ENCODE measurements at places on chromosomes 3 and 15. TPM values are rescaled to one million over a fixed set of nuclear protein-coding genes. Genes with fewer than 3 reads are reported as not detected.

- DNase-seq = no peak
These were observed 19.4 kb upstream of the ADPGK start for GRCh38 chr15:72803006-72803405.

- DNase-seq = no peak
These were observed 226.7 kb upstream of the ALCAM start for GRCh38 chr3:105139881-105140560.

- DNase-seq = peak; percentile 87
These were observed 48.8 kb downstream of the GLB1 start for GRCh38 chr3:33047842-33048834.

- no peak for DNase-seq
These were observed 19.1 kb downstream of the KLF15 start for GRCh38 chr3:126337980-126338651.

DNA sequence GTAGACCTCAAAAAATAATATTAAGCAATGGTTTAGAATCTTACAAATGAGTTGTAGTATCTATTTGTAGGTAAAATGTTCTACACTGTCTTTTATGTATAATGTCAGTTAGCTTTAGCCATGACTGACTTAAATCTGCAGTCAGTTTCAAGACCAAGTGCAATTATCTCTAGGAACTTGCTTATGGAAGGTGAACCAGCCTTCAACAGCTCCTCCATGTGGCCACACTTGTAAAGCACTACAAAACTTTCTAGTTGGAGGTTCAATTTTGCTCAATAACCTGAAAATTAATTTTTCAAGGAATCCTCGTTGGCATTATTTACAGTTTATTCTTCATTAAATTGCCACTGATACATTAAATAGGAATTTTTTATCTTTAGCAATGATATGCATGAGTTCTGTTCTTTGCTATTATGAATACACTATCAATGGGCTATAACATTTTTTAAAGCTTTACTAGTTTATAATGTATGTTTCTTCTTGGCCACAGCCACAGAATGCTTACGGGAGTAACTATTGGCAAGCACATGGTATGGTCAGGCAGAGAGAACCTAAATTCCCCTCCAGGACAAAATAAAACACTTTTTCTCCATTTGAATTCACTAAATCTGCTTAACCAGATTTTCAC lies 315.3 kb upstream of the UBE2E2 start:
- DNase-seq = peak; percentile 34

- no peak for DNase-seq
These were observed 3.2 kb upstream of the SCG3 start for GRCh38 chr15:51678096-51678495.

GRCh38 chr3:195240171-195240701 lies 30.7 kb downstream of the XXYLT1 start:
- DNase-seq = no peak

- peak; percentile 82 for DNase-seq
These were observed 30.4 kb upstream of the ALDH1A3 start for GRCh38 chr15:100849021-100849854.

DNA sequence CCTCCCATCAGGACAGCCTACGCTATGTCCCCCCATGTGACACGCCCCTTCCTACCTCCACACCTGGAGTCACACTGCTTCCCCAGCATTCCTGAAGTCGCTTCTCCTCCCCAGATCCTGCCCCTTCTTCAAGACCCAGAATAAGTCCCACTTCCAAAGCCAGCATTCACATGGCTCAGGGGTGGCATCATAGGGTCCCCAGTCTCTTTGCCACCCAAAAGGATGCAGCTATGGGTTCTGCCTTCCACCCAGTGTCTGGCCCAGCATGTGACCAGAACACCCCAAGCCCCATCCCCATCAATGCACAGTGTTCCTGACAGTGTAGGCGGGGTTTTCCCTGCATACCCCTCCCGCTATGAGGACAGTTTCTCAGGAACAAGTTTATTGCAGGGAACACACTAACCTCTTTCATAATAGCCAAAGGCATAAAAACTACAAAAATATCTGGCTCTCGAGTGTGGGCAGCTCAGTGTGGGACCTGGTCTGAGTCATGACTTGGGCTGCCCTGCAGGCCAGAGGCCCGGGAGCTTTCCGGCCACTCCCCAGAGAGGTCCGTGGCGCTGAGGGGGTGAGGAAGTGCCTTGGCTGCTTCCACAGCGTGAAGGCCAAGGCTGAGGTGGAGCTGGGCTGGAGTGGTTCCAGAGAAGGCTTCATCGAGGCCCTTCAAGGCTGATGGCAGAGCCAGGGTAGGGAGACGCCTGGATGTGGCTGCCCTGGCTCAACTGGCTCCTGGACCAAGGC lies 5.8 kb downstream of the ISLR start:
- DNase-seq = no peak

- no peak for DNase-seq
These were observed 165.4 kb downstream of the CFAP20DC start for GRCh38 chr3:58884453-58884852.

DNA sequence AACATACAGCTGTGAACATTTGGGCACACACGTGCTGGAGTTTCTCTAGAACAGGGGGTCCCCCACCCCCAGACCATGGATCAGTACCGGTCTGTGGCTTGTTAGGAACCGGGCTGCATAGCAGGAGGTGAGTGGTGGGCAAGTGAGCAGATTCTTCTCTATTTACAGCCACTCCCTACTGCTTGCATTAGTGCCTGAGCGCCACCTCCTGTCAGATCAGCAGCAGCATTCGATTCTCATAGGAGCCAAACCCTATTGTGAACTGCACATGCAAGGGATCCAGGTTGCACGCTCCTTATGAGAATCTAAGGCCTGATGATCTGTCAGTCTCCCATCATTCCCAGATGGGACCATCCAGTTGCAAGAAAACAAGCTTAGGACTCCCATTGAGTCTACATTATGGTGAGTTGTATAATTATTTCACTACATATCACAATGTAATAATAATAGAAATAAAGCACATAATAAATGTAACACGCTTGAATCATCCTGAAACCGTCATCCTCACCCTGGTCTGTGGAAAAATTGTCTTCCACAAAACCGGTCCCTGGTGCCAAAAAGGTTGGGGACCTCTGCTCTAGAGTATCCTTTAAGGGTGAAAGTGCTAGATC lies 25.8 kb downstream of the CHRM5 start:
- peak; percentile 39 for DNase-seq

DNA sequence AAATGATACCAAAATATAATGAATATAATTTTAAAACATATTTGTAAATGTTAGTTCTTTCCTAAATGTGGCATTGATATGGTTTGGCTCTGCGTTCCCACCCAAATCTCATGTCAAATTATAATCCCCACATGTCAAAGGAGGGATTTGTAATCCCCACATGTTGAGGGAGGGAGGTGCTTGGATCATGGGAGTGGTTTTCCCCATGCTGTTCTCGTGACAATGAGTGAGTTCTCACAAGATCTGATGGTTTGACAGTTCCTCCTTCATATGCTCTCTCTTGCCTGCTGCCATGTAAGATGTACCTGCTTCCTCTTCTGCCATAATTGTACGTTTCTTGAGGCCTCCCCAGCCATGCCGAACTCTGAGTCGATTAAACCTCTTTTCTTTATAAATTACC lies 12.0 kb downstream of the CGGBP1 start:
- no peak for DNase-seq

GRCh38 chr15:68593828-68594532 lies 15.2 kb downstream of the CORO2B start:
- peak; percentile 34 for DNase-seq

GRCh38 chr3:104556372-104557078 lies 810.2 kb upstream of the ALCAM start:
- no peak for DNase-seq

- no peak for DNase-seq
These were observed 14.5 kb upstream of the ABTB1 start for GRCh38 chr3:127658234-127658633.

DNA sequence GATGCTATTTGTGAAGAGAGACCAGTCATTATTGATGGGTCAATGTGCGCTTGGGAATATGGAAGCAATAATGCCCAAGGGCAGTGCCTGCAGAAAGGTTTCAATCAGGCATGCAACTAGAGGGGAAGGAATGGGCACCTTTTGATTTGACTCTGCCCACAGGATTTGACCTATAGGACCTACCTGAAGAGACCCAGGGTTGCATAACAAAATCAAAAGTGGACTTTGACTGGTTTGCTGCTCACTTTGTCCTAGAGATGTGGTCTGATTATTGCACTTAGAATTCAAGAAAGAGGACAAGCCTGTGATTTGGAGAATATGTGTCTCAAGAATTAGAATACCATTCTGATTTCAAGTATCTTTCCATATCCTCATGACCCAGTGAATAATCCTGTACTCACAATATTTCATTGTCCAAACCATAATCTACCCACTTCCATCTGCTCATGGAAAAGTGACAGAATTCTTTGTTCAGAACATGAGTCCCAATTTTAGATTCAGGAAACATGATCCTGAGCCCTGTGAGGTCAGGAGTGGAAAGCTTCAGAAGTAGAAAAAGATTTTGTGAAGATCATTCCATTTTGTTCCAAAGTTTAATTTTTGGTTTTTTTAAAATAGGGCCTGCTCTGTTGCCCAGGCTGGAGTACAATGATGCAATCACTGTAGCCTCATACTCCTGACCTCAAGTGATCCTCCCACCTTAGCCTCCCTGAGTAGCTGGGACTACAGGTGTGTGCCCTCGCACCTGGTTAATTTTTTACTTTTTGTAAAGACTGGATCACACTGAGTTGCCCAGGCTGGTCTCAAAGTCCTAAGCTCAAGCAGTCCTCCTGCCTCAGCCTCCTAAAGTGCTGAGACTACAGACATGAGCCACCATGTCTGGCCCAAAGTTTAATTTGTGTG lies 151.3 kb upstream of the NR2E3 start:
- DNase-seq = no peak

DNA sequence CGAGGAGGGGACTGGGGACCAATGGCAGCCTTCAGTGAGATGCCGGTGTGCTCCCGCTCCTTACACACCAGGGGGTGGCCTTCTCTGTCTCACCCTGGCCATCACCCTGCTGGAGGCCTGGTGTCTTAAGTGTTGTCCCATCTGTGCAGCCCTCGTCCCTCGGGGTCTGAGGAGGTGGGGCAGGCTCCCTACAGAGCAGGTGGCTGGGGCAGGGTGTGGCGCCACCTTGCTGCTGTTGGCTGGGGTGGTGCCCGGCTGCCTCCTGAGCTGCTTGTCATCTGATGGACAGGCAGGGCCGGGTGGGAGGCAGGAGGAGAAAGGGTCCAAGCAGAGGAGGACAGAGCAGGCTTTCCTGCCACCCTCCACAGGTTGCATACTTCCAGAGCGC lies 25.9 kb downstream of the PTPN23 start:
- peak; percentile 27 for DNase-seq

- DNase-seq = no peak
These were observed 41.7 kb downstream of the KIF15 start for GRCh38 chr3:44803298-44803697.

- no peak for DNase-seq
These were observed 59.1 kb upstream of the TLE3 start for GRCh38 chr15:70156671-70157271.

GRCh38 chr3:140863580-140864009 lies 78.0 kb upstream of the SLC25A36 start:
- peak; percentile 84 for DNase-seq

- DNase-seq = no peak
These were observed 174.5 kb upstream of the TMC3 start for GRCh38 chr15:81548365-81549130.

GRCh38 chr15:66025015-66025452 lies 155.7 kb downstream of the RAB11A start:
- no peak for DNase-seq

- no peak for DNase-seq
These were observed 16.1 kb upstream of the LARP6 start for GRCh38 chr15:70870051-70870450.

- peak; percentile 50 for DNase-seq
These were observed 595 bp downstream of the DPH6 start for GRCh38 chr15:35545316-35545823.

GRCh38 chr3:124078953-124079911 lies 87.3 kb upstream of the ROPN1 start:
- peak; percentile 51 for DNase-seq

GRCh38 chr3:63279005-63279841 lies 1.1 kb downstream of the SYNPR start:
- DNase-seq = no peak

DNA sequence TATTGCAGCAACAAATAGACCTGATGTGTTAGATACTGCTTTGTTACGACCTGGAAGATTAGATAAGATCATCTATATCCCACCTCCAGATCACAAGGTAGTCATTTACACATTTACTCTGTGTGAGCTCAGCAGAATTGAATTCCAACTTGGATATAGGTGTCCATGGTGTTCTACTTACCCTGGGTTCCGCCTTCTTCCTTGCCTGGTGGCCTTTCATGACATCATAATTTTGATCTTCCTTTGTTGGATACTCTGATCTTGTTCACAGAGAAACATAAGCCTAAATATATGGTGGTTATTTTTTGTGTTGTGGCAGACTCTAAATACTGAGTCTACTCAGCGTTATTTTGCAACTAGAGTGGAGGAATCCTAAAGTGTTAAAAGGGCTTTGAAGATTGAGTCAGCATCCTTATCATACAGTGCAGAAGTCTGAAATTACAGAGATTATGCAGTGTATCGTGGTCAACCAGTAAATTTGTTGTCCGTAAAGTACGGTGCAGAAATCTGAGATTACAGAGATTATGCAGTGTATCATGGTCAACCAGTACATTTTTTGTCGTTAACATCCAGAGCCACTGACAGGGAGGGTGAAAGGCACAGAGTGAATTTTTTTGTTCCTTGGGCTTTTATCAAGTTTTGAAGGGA lies 39.1 kb upstream of the GATM start:
- no peak for DNase-seq

DNA sequence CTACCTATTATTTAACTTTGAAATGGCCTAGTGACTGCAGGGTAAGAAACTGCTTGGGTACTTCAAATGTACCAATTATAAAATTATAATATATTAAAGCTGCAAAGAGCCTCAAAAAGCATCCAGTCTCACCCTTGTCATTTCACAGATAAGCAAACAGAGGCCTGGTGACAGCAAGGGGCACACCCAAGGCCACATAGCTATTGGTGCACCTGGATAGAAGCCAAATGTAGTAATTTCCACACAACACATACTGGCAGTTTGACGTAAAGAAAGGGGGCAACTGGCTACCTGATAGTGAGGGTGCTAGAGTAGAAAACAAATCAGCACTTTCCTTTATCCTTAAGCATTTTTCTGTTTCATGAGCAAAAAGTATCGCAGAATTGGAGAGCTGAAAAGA lies 51.1 kb downstream of the IFT57 start:
- DNase-seq = no peak

- DNase-seq = peak; percentile 95
These were observed 60.1 kb upstream of the SPRED1 start for GRCh38 chr15:38192496-38192895.

GRCh38 chr3:62995119-62995518 lies 119.9 kb upstream of the CADPS start:
- no peak for DNase-seq

The NOX5 gene
- total RNA-seq = not detected

The ISG20 gene
- total RNA-seq = 310 TPM

The DNAH12 gene
- total RNA-seq = not detected

The FGD5 gene
- not detected for total RNA-seq

The PLSCR2 gene
- total RNA-seq = not detected

The MCTP2 gene
- total RNA-seq = 91.6 TPM

The ITIH3 gene
- not detected for total RNA-seq

The ERC2 gene
- not detected for total RNA-seq

The RASL12 gene
- not detected for total RNA-seq

The SLC51B gene
- not detected for total RNA-seq

The MUC4 gene
- total RNA-seq = 0.11 TPM

The IL16 gene
- total RNA-seq = 85.1 TPM

The IL17RD gene
- 0.36 TPM for total RNA-seq

The IGDCC3 gene
- total RNA-seq = not detected

The AQP9 gene
- not detected for total RNA-seq

The CHRFAM7A gene
- not detected for total RNA-seq

The COL6A5 gene
- not detected for total RNA-seq

Data from OCI-LY7 (cell line).